Fibroblast of lung (primary cell): ENCODE measurements at places on chromosomes 7 and 10. TPM values are rescaled to one million over a fixed set of nuclear protein-coding genes. Genes with fewer than 3 reads are reported as not detected.
A peak's percentile ranks its signal among the peaks of the same experiment; 100 is the strongest.

SYT15 gene
- total RNA-seq, result under 0.01 TPM in 2 replicates

KDM7A gene
- 4.8 and 6.7 TPM in 2 replicates for total RNA-seq

SFTPA1 gene
- total RNA-seq, result not detected in 2 replicates

DNA sequence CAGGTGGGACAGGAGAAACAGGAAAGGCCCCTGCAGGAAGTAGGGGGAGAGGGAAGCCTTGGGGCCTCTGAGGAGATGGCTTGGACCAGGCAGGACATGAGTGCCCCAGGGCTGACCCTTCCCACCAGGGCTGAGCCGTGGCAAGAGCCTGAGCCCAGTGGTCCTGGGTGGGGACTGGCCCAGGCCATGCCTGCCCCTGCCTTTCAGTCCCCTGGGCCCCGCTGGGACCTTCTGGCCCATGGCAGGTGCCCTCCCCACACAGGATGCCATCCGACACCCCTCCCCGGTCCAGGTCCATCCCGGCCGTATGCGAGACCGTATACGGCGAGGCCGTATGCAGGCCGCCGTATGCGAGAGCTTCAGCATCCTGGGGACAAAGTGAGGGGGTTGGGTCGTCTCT is 2.0 kb downstream of the GRIFIN start:
- H3K27ac ChIP-seq, result no peak overlapping the region
- no peaks in the 10 kb centered on the region for H3K36me3 ChIP-seq
- H3K27me3 ChIP-seq, result no peaks in the 10 kb centered on the region
- DNase-seq, result no peak

FAM25G gene
- not detected in 2 replicates for total RNA-seq

ACBD7 gene
- under 0.01 and 4.1 TPM in 2 replicates for total RNA-seq

DNA sequence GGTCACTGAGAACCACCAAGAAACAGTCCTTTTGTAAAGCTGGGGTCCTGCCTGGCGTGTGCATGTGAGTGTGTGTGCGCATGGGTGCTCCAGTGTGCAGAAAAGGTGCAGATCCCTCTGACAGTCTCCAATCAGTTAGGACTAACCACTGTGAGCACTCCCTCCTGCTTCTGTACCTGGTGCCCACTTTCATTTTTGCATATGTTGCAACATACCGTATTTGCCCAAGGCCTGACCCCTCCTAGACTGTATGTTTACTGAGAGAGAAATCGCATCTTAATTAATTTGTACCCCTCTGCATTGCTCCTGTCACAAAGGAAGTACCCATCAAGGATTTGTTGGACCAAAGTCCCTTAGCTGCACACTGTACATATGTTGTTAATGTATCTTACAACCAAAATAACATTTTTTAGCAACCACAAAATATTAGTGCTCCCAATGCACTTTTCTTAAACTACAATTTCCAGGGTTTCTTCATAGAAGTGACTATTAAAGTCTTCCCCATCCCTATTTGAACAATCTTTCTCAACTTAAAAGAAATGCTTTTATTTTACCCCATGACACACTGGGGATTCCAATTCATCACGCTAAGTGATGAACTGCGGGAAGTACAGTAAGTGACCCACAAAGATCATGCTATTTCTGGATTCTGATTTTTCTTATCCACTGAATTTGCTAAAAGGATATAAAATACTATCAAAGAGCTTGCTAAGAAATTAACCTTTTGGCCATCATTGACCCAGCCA is 16.6 kb downstream of the PAXIP1 start:
- H3K27ac ChIP-seq, result no peak overlapping the region
- no peaks in the 10 kb centered on the region for H3K27me3 ChIP-seq
- H3K4me1 ChIP-seq, result no peaks in the 10 kb centered on the region
- no peak for DNase-seq

- DNase-seq, result peak; percentile 59
- peak overlapping the region; percentile 4 for H3K27ac ChIP-seq
- peaks cover 2% of the 10 kb centered on the region for H3K4me1 ChIP-seq
- no peak overlapping the region for H3K4me3 ChIP-seq
Observed at GRCh38 chr10:97463363-97464132, 17.6 kb downstream of the ZDHHC16 start.

GRCh38 chr7:28405662-28406061 is 6.7 kb upstream of the CREB5 start:
- H3K27me3 ChIP-seq, result no peaks in the 10 kb centered on the region
- no peak overlapping the region for H3K27ac ChIP-seq
- peaks cover 15% of the 10 kb centered on the region for H3K4me1 ChIP-seq
- DNase-seq, result peak; percentile 92
- H3K4me3 ChIP-seq, result no peak overlapping the region
- no peaks in the 10 kb centered on the region for H3K36me3 ChIP-seq

GRCh38 chr7:115707258-115708012 is 323.1 kb downstream of the TFEC start:
- DNase-seq, result peak; percentile 16
- no peaks in the 10 kb centered on the region for H3K36me3 ChIP-seq
- no peaks in the 10 kb centered on the region for H3K27me3 ChIP-seq
- no peak overlapping the region for H3K4me3 ChIP-seq
- H3K27ac ChIP-seq, result no peak overlapping the region

DNA sequence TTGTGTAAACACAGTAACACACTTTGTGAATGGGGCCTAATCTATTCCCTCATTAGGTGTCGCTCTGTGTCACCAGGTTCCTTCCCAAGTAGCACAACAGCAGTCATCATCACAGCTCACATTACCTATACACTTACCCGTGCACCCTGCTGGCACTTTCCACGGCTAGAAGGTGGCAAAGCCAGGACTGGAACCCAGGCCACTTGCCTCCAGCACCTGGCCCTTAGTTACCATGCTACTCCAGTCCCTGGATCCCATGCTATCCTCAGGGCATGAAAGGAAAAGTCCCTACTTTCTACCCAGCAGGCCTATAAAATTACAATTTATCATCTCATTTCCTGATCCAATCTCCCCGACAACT is 18.4 kb downstream of the SMURF1 start:
- H3K27ac ChIP-seq, result no peak overlapping the region
- no peaks in the 10 kb centered on the region for H3K36me3 ChIP-seq
- H3K4me3 ChIP-seq, result no peak overlapping the region
- H3K4me1 ChIP-seq, result peaks cover 25% of the 10 kb centered on the region

DNA sequence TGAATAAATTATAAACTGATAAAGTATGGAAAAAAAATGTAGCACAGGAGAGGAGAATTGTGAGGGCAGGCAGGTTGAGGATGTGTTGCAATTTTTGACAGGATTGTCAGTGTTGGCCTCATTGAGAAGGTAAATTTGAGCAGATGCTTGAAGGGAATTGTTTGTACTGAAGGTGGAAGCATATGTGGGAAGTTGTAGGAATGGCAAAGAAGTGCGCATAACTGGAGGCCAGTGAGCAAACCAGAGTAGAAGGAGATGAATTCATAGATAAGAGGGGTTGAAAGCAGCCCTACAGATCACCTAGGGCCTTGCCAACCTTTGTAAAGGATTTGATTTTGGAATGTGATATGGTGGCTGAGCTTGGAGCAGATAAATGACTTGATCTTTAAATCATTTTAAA is 6.4 kb downstream of the DNAJB9 start:
- no peak overlapping the region for H3K4me3 ChIP-seq
- H3K27me3 ChIP-seq, result no peaks in the 10 kb centered on the region
- no peak overlapping the region for H3K27ac ChIP-seq
- DNase-seq, result no peak

LIPK gene
- not detected in 2 replicates for total RNA-seq

GRCh38 chr10:89873055-89873454 is 171.7 kb downstream of the KIF20B start:
- H3K4me1 ChIP-seq, result no peaks in the 10 kb centered on the region
- no peak for DNase-seq
- no peaks in the 10 kb centered on the region for H3K36me3 ChIP-seq
- no peak overlapping the region for H3K4me3 ChIP-seq

DNA sequence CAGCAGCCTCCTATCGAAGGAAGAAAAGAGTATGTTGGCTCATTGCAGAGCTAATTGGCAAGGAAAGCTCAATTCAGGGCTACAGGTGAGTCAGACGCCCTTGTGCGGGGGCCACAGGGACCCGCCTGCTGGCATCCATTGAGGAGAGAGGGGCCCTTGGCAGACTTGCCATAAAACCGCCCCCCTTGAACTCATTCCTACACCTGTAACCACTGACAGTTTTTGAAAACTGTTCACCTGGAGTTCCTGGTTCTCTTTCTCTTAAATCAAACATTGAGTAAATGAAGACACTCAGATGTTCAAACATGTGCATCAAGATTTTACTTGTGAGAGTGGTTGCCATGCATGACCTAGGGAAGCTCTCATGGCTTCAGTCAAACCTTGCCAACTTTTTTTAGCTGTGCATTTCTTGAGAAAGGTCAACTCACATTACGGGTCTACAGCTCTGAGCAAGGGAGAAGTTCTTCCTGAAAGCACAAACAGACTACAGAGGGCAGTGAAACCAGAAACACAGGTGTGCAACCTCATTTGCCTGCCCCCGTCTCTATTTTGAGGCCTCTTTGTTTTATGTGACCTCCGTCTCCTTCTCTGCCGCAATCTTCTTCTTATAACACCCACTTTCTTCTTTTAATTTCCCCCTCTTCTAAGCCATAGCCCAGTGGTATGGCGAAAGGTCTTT is 87.8 kb downstream of the TBXAS1 start:
- H3K36me3 ChIP-seq, result no peaks in the 10 kb centered on the region
- H3K4me1 ChIP-seq, result peaks cover 28% of the 10 kb centered on the region
- no peak overlapping the region for H3K4me3 ChIP-seq
- H3K27ac ChIP-seq, result no peak overlapping the region
- no peaks in the 10 kb centered on the region for H3K27me3 ChIP-seq

TUBAL3 gene
- not detected in 2 replicates for total RNA-seq

DNA sequence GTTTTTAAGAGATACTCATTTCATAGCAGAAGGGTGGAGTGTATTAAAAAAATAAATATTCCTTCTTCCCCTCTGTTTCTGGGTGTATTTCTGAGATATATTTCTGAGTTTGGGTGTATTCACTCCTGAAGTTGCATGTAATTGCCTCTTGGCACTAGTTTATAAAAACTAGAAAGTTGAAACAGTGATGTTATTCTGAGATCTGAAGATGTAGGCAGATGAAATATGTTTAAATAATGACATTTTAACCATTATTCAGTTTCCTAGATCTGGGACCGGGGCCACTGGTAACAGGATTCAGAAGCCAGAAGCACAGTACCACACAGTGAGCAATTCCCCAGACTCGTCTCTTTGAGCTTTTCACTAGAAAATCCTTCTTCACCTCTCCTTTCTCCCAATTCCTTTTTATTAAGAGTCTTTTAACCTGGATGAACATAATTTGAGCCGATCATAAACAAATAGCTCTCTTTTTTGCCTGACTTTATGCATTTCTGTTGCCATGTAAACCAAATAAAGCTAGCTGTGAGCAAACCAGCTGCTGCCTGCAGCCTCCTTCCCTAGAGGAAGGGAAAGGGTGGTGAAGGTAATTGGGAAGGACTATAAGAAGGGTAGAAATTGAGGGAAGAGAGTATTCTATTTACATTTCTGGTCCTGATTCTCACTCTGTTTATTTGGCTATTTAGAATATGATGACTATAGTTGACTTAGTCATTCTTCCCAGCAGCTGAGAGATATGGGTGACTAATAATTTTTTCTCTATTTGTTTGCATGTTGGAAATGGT is 101.8 kb upstream of the STRIP2 start:
- H3K4me3 ChIP-seq, result peak overlapping the region; percentile 32
- peaks cover 5% of the 10 kb centered on the region for H3K4me1 ChIP-seq
- H3K27ac ChIP-seq, result peak overlapping the region; percentile 88
- no peaks in the 10 kb centered on the region for H3K27me3 ChIP-seq
- peak; percentile 68 for DNase-seq
- H3K36me3 ChIP-seq, result no peaks in the 10 kb centered on the region

DNA sequence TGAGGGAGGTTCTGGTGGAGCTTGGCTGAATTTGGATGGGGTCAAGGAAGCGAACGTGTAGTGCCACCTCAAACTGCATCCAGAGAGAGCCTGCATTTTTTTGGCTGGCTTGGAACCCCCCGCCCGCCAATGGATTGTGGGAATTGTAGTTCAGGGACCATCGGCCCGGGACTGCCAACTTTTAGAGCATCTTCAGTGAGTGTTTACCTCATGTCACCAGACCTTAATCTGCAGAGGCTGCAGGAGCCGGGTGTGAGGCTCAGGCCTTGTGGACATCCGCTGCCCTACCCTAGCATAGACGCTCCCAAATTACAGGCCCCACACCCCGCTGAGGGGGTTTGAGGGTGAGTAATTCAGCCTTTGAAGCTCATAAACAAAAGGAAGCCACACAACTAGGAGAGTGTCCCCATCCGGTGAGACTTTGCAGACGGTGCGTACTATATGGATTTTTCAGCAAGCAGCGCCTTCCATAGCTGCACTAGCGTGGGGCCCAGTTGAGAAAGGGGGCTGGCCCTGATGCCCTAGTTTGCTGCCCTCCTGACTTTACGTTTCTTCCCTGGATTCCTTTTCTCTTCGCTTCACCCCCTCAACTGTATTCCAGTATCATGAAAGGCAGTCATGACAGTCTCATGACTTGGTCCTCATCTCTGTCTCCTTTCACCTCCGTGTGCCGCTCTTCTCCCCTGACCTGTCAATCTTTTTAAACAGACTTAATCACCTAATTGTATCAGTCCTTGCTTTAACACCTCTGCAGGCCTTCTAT is 717 bp downstream of the CNPY4 start:
- peak overlapping the region; percentile 93 for H3K4me3 ChIP-seq
- DNase-seq, result peak; percentile 51

CYP3A4 gene
- total RNA-seq, result 0.17 TPM in 1 of 2 replicates, not detected in the other

GRCh38 chr7:76149847-76150691 is 51.6 kb upstream of the SRRM3 start:
- no peaks in the 10 kb centered on the region for H3K36me3 ChIP-seq
- H3K4me3 ChIP-seq, result no peak overlapping the region
- peaks cover 5% of the 10 kb centered on the region for H3K27me3 ChIP-seq
- H3K27ac ChIP-seq, result no peak overlapping the region

DNA sequence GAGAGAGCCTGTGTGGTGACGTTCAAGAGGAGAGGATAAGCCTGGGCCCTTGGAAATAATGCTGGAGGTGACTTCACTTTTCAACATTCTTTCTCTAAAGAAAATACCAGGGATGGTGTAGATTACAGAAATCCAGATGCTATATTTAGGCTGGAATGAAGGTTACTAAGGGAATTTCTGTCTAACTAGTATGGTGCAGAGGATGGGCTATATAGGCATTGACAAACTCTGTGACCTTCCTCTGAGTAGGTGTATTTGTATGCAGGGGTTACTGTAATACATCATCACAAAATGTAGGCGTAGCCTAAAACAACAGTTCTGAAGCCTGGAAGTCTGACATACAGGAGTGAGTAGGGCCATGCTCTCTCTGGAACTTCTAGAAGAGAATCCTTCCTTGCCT is 155.3 kb upstream of the INHBA start:
- no peak overlapping the region for H3K27ac ChIP-seq
- H3K4me3 ChIP-seq, result no peak overlapping the region
- peak; percentile 91 for DNase-seq
- H3K4me1 ChIP-seq, result peaks cover 2% of the 10 kb centered on the region
